ENCODE measurements at places on chromosomes 13 and 19.

DNA sequence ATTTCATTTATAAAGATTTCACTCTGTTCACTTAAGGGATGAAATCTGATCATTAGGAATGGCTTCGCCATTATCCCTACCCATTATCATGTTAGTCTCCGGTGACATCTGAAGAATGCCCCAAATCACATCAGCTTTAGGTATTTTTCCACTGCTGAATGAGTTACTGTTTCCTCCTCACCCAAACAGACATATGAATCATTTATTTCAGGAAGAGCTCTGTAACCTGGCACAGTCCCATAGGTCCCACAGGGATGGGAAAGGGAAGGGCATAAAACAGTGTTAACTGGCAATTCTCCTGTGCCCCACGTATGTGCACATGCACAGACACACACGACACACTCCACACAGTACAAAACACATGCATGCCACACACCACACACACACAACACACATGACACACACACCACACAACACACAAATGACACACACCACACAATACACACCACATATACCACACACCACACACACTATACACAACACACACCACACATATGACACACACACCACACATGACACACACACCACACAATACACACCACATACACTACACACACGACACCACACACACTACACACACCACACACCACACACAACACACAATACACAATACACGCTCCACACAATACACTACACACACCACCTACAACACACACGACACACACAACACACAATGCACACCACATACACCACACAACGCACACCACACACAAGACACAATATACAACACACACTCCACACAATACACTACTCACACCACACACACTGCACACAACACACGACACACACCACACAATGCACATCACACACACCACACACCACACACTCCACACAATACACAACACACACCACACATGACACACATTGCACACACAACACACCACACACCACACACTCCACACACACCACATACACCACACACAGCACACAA, 15.4 kb downstream of the TMEM255B start:
- no peak for DNase-seq

DNA sequence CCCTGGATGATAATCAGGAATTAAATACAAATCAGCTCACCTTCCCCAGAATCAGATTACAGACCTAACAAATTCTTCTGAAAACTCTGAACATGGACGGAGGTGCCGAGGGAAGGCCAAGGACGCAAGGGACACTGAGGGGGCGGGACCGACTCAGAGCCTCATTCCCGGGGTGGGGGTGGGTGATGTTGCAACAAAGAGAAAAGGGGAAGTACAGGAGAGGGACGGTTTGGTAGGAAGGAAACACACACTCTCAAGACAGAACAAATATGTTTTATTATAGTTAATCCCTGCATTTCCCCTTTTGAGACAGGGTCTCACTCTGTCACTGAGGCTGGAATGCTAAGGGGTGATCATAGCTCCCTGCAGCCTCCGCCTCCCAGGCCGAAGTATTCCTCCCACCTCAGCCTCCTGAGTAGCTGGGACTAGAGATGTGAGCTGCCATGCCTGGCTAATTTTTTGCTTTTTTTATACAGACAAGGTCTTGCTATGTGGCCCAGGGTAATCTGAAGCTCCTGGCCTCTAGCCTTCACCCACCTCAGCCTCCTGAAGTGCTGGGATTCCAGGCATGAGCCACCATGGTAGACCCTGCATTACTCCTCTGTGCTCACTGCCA, 786 bp upstream of the LILRA2 start:
- DNase-seq, result no peak

DNA sequence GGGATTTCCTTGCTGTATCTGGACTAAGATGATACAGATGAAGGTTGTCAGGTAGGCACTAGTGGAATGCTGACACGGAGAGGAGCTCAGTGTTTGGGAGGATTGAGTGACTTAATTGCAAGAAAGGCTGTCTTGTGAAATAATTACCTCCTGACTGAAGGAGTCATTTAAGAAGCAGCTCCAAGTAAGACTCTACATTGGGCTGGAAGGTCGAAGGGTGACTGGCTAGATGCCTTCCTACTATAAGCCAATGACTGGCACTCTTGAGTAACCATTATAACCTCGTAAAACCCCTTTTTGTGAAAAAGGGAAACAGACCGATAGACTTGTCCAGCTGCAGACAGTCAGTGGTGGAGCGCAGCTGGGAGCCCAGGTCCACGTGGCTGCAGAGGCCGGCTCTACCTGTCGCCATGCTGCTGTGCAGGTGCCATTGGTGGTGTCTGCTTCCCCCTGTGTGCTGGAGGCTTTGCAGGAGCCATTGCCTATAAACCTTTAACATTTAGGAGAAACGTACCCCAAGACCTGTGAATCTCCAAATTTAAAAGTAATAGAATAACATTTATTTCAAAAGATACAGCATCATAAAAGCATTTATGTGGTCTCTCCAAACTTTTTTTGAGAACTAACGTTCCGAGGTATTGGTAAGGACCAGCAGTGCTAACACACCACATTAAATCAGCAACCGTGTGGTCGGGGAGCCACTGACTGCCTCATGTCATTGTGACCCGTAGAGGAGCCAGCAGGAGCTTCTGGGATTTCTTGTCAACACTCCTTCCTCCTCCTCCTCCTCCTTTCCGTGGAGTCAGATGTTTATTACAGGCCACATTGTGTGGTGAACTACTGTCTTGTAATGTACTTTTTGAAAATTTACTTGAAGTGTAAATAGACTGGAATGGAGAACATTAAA, 80.4 kb upstream of the TEX29 start:
- DNase-seq, result no peak

DNA sequence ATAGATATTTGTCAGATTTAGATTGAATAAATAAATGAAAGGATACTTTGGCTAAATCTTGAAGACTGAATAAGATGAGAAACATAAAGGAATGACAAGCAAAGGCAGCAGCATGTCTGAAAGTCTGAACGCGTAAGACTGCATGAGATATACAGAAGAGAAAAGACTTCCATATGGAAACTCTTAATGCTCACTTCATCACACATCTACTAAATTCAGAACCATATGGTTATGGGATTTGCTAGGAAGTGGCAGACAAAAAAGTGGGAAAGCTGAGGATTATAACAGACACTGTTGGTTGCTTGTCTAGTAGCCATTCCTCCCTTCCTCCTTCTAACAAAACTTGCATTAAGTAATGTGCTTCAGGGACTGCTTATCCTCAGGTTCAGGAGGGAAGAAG, 446.7 kb downstream of the KCTD12 start:
- DNase-seq, result no peak

DNA sequence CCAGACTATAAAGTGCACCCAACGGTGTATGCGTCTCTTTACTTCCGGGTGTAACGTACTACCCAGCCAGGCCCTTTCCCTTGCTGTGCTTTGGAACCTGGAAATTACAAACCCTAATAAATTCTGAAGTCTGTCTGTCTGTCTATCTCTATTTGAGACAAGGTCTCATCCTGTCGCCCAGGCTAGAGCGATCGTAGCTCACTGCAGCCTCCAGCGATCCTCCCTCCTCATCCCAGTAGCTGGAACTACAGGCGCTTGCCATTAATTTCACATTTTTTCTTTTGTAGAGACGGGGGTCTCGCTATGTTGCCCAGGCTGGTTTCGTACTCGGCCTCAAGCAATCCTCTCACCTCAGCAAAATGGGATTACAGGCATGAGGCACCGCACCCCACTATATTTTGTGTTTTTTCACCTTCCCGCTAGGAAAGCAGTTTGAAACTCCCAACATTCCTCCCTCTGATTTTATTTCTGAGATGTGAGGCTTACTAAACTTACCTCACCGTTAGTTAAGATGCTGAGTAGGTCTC, 469 bp upstream of the RNF6 start:
- DNase-seq, result peak; percentile 29

DNA sequence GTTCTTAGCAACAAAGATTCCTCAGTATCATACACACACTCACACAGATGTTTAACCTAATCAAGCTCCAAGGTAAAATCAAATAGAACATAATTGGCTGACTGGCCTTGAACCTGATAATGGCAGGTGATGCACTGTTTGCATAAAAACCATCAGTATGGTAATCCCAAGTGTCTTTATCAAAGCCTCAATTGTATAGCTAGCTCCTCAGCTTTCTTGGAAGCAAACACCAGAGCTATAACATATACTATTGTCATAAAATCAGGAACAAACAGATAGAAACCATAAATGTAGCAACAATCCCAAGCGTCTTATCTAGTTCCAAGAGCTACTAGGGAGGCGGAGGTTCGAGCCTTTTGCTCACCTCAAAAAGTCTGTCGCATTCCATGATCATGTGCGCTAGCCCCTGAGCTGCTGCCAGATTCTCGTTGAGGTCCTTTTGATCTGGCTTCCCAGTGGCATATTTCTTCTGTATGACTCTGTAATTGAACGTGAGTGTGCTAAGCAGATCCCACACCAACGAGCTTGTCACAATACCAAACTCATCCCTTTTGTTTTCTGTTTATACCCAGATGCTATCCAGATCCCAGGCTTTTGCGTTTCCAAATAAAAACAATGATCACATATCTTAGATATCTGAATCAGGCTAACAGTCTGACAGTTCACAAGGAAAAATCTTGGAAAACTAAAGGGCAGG, 95.3 kb downstream of the KL start:
- DNase-seq, result no peak

GRCh38 chr13:29800687-29801086, 49.7 kb downstream of the UBL3 start:
- no peak for DNase-seq

GRCh38 chr13:43299374-43299773, 276.0 kb downstream of the DNAJC15 start:
- no peak for DNase-seq

- no peak for DNase-seq
Measured at GRCh38 chr19:53372196-53372595, 6.7 kb downstream of the ZNF525 start.

DNA sequence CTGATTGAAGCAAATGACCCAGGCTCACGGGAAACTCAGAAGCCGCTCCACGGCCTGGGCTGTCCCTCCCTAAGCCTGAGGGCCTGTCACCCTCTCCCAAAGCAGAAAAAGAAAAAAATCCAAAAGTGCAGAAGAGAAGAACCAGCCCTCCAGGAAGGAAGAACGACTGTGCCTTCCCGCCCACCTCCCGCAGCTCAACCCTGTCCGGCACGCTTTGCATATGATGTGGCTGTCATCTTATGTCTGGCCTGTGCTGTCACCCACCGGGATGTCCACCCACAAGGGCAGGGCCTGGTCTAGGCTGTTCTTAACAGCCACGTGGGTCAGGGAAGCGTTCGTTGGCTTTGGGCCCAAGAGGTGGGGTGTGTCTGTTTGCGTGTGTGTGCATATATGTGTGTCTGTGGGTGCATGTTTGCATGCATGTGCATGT, 13.7 kb downstream of the ZBTB7A start:
- DNase-seq, result no peak

- DNase-seq, result no peak
Measured at GRCh38 chr19:44573183-44573582, 40.2 kb upstream of the IGSF23 start.

DNA sequence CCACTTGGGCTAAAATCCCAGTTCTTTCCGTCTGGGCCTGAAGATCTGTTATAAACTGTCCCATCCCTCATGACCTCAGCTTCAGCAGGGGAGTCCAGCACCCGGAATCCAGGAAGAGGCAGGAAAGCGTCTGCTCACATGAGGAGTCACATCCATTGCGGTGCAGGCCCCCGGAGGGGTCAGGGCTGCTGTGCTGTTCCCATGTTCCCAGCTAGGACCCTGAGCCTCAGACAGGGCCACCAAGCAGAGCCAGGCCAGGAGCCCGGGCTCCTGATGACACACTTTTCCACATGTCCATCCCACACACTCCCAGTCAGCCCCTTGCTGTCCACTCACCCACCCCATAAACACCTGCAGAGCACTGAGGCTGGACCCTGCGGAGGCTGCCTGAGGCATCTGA, 45.3 kb upstream of the VSTM2B start:
- no peak for DNase-seq

- no peak for DNase-seq
Measured at GRCh38 chr19:3365093-3365835, 1.1 kb upstream of the NFIC start.

- DNase-seq, result no peak
Measured at GRCh38 chr13:21594715-21595545, 9.0 kb downstream of the MICU2 start.

- DNase-seq, result no peak
Measured at GRCh38 chr13:100611678-100612492, 23.3 kb upstream of the GGACT start.

GRCh38 chr19:16957151-16957701, 68.4 kb downstream of the F2RL3 start:
- peak; percentile 9 for DNase-seq

DNA sequence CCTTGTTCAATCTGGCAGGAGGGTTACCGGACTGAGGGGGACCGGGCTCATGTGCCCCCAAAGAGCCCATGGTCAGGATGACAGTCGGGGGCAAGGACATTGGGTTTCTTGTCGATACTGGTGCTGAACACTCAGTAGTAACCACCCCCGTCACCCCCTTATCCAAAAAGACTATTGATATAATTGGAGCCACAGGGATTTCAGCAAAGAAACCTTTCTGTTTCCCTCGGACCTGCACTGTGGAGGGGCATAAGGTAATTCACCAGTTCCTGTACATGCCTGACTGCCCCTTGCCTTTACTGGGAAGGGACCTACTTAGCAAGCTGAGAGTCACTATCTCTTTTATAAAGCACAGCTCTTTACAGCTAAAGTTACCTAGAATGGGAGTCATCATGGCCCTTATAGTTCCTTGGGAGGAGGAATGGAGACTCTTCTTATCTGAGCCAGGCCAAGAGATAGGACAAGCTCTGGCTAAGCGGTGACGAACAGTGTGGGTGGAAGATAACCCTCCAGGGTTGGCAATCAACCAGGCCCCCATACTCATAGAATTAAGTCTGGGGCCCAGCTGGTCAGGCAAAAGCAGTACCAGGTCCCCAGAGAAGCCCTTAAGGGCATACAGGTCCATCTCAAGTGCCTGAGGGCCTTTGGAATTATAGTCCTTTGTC, 603.7 kb downstream of the UQCRFS1 start:
- DNase-seq, result no peak

- no peak for DNase-seq
Measured at GRCh38 chr13:54607421-54607820, 1578.8 kb downstream of the OLFM4 start.

GRCh38 chr13:23212671-23213070, 31.9 kb downstream of the SGCG start:
- peak; percentile 8 for DNase-seq

DNA sequence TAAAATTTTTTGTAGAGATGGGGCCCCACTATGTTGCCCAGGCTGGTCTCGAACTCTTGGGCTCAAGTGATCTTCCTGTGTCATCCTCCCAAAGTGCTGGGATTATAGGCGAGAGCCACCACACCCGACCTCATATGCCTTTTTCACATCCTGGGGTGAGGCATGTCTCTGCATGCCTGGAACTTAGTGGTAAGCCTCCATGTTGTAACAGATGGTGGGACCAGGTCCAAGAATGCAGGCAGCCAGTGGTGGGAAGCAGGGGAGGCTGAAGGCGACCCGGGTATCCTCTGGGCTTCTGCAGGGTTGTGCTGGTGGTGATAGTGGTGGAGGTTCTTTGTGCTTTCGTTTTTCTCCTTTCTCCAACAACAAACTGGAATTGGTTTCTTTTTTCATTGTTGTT, 30.1 kb upstream of the CCDC124 start:
- DNase-seq, result no peak

GRCh38 chr13:111944171-111944583, 122.8 kb upstream of the SOX1 start:
- DNase-seq, result no peak

- no peak for DNase-seq
Measured at GRCh38 chr19:17658666-17659065, 29.5 kb downstream of the UNC13A start.

GRCh38 chr13:112741185-112741755, 51.4 kb downstream of the ATP11A start:
- no peak for DNase-seq

- DNase-seq, result no peak
Measured at GRCh38 chr13:107900775-107901174, 314.6 kb downstream of the LIG4 start.

Measured in forelimb muscle (tissue), 1 donor.